AML-193 (cell line): ENCODE measurements at places on chromosomes 2 and 18.

DNA sequence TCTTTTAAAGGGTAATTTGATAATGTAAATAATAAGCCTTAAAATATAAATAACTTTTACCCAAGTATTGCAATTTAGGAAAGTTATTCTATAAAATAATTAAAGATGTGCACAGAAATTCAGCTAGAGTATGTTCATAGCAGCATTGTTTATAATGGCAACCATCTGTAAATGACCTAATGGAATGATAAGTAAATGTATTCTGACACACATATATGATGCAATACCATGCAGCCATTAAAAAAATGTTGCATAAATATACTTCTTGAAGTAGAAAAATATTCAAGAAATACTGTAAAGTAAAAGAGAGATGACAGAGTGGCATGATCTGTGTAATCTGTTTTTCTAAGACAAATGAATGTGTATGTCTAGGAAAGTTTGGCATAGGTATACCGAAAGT lies 545.7 kb downstream of the ZEB2 start:
- no peak for DNase-seq

- DNase-seq, result no peak
Observed at GRCh38 chr2:24720310-24720709, 72.9 kb downstream of the PTRHD1 start.

- DNase-seq, result no peak
Observed at GRCh38 chr2:106575955-106576354, 88.8 kb downstream of the CD8B2 start.

- DNase-seq, result no peak
Observed at GRCh38 chr18:14928396-14928795, 180.4 kb downstream of the ANKRD30B start.

DNA sequence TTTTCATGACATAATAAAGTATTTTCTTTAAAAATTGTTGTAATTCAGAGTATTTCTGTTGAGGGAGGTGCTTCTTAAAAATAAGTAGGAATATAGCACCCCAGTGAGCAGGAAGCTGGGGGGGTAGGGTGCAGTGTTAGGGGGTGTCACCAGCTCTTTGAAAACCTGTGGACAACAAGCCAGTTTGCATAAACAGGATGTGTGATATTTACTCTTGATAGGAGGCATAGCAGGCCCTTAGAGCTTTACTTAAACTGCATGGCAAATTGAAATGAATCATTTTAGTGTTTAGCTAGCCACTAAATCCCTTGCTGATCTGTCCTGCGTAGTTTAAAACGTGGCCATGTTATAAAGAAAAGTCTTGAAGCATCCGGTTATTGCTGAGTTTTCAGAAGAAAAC lies 8.4 kb downstream of the TGIF1 start:
- no peak for DNase-seq
